SJCRH30 (cell line): ENCODE measurements at places on chromosomes 12 and 14. TPM values are rescaled to one million over a fixed set of nuclear protein-coding genes. Genes with fewer than 3 reads are reported as not detected.

DNA sequence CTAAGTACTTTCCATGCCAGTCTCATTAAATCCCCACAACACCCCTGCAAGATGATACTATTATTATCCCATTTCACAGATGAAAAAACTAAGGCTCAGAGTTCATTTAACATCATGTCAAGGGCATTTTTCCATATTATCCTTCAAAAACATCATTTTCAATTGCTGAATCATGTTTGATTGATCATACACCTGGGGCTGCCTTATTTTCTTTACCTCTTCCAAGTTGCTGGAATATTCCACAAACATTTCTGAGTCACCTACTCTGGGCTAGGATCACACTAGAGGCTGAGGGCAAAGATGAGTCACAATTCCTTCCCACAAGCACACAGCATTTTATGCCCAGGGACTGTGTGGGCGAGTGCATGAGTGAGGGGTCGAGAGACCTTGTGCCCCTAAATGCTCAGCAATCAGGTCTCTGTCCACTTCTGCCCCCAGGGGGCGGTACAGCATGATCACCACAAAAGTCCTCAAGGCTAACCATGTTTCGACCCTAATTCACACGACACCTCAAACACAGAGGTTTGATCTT, 14.1 kb upstream of the TMEM119 start:
- H3K4me3 ChIP-seq, result no peak overlapping the region
- peaks cover 25% of the 10 kb centered on the region for H3K4me1 ChIP-seq
- no peaks in the 10 kb centered on the region for H3K27me3 ChIP-seq
- H3K36me3 ChIP-seq, result no peaks in the 10 kb centered on the region
- peak; percentile 71 for DNase-seq

DNA sequence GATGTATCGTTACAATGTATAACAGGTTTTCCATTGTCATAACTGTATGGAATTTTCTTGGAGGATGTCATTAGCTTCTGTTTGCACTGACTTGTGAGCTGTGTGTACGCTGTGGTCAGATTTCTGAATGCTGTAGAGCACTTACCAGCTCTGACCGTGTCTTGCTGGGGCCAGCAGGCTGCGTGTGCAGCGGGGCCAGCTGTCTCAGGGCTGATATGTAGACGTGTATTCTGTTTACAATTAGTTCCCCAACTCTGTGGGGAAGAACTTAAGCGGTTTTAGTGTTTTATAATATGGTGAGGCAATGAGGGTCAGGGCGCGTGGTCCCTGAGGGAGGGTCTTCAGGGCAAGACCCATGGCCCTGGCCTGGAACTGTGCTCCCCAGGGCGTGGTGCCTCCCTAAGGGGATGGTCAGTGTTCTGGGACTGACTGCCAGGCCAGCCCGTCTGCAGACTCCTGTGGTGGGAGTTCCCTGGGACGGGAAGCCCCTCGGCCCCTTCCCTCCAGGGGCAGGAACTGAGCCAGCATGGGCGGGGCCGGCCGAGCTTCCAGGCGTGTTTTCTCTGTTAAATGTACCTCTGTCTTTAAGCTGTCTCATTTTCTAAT, 18.7 kb downstream of the XRCC3 start:
- H3K4me3 ChIP-seq, result no peak overlapping the region
- peaks cover 38% of the 10 kb centered on the region for H3K36me3 ChIP-seq
- H3K27me3 ChIP-seq, result no peaks in the 10 kb centered on the region
- H3K4me1 ChIP-seq, result peaks cover 36% of the 10 kb centered on the region
- H3K27ac ChIP-seq, result peak overlapping the region; percentile 69

DNA sequence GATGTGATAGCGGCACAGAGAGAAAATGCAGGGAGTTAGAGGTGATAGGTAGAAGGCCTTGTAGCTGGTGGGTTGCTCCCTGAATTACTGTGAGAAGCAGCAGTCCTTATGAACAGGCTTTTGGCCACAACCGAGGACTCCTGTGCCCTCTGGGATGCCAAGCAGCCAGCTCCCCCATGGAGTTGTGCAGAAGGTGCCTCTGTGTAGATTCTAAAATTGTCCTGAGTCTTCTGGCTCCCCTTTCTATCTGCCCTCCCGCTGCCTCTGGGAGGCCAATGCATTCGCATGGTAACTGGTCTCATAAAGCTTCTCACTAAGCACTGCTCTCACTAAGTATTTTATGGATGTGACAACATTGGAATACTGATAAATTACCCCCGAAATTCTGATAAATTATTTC, 16.1 kb upstream of the SUSD6 start:
- H3K36me3 ChIP-seq, result no peaks in the 10 kb centered on the region
- H3K4me3 ChIP-seq, result no peak overlapping the region
- no peak for DNase-seq
- peaks cover 15% of the 10 kb centered on the region for H3K4me1 ChIP-seq
- H3K27ac ChIP-seq, result no peak overlapping the region

DNA sequence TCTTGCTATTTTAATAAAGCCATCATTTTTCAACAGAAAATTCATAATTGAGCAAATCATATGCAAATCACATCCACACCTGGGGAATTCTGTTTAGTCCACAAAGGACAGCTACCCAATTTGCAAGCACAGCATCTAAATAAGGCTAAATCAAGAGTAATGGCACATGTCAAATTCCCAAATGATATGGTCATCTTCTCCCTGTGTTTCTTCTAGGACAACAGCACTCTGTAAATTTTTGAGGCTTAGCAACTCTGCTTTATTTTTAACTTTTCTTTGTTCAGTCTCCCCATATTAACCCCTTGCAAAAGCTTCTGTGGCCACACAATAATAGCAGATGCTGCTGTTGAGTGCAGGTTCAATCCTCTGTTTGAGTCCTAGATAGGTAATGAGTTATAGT, 155.6 kb upstream of the DAAM1 start:
- H3K27me3 ChIP-seq, result no peaks in the 10 kb centered on the region
- peak; percentile 6 for DNase-seq
- H3K27ac ChIP-seq, result no peak overlapping the region; the same call in 1 of the 2 replicates
- H3K4me3 ChIP-seq, result no peak overlapping the region

Gene DDX47
- total RNA-seq, result 86.8 and 98.2 TPM in 2 replicates

GRCh38 chr14:68712703-68713370, 80.0 kb downstream of the ZFP36L1 start:
- H3K4me1 ChIP-seq, result peaks cover 8% of the 10 kb centered on the region
- no peak overlapping the region for H3K4me3 ChIP-seq
- H3K27me3 ChIP-seq, result no peaks in the 10 kb centered on the region
- no peak for DNase-seq

DNA sequence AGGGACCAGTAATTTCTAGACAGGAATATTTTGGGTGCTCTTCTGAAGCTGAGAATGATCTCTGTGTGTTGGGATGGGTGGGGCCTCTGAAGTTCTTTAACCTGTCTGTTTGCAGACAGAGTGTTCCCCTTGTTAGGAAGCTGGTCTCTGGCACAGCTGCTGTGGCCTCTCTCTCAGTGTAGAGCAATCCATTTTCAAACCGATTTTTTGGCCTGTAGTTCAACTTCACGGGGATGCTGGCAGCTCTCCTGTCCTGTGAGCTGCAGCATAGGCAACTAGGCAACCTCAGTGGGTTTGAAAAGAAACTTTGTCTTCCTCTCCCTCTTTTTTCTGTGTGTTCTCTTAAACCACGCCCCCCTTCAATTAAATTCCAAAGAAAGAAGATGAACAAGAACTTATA, 69.1 kb downstream of the SMOC1 start:
- H3K4me3 ChIP-seq, result no peak overlapping the region
- H3K27me3 ChIP-seq, result no peaks in the 10 kb centered on the region

Gene CCDC77
- 40.2 and 43.7 TPM in 2 replicates for total RNA-seq

Gene REM2
- total RNA-seq, result not detected in 2 replicates
